ENCODE measurements at places on chromosomes 2 and 18.

- no peak for DNase-seq
Observed at GRCh38 chr2:37568565-37568964, 102.9 kb downstream of the CDC42EP3 start.

DNA sequence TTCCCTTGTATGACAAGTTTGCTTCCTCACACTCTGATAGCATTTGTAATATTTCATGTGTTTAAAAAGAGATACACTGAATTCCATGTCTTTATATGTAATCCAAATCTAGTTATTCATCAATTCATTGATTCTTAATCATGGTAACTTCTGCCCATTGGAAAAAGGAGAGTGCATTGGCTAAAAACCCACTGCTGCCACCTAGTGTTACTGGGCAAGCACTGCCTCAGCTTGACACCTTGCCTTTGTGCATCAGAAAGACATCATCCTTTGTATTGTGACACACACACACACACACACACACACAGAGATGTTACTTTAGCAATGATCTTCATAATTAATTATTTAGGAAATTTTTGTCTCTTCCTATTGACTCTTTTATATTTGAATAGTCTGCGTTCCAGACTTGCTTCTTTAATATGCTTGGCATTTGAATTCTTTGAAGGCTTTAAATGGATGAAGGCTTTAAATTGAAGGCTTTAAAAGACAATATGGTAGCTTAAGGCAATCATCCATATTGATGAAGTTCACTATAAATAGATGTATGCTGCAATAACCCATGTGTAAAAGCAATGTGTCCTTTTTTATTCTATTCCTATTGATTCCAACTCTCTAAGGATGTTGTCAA is 414.2 kb upstream of the CHST9 start:
- DNase-seq: no peak

- no peak for DNase-seq
Observed at GRCh38 chr2:161414042-161415033, 1.8 kb upstream of the TBR1 start.

DNA sequence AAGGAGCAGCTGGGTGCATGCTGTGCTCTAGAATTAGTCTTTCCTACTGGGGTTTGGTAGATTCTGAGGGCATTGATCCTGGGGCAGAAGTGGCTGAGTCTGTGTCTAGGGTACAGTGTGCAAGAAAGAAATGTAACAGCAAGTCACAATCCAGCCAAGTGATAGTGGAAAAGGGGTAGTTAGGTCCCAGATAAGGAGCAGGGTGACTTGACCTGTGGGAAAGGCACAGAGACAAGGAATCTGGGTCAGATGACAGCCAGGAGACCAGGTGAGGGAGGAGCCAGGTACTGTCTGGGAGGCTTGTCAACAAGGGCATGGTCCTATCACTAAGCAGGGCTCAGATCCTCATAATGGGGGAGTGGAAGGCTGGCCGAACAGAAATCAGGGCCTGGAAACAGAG is 8.1 kb downstream of the IL37 start:
- DNase-seq: no peak

DNA sequence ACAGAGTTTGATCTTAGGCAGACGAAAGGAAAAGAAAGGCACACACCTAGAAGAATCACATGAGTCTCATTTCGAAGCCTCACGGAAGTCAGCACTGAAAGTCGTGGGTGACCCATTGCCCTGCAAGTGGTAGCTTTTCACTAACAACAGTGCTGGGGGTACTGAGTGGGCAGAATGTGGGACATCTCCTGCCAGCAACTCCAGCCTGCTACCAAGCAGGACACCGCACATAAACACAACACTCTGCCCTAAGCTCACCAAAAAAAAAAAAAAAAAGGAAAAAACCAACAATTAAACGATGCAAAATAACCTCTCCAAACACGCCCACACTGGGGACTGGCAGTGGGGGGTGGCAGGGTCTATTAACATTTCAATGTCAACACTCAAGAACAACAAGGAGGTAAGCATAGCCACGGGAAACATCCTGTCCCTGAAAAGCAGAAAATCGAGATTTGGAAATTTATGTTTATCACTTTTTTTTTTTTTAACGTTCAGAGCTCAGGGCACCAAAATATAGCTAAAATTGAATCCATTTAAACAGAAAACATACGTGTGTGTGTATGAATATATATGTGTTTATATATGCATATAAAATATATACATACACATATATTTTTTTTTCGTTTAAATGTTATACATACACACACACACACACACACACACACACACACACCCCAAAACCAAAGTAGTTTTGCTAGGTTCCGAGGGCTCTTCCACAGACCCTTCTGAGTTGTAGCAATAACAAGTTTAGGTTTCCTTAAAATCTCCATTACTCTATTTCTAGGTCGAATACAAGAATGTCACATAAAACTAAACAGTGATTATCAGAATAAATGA is 2.2 kb downstream of the INO80D start:
- no peak for DNase-seq

GRCh38 chr18:24009651-24010333 is 4.8 kb upstream of the TTC39C start:
- no peak for DNase-seq

DNA sequence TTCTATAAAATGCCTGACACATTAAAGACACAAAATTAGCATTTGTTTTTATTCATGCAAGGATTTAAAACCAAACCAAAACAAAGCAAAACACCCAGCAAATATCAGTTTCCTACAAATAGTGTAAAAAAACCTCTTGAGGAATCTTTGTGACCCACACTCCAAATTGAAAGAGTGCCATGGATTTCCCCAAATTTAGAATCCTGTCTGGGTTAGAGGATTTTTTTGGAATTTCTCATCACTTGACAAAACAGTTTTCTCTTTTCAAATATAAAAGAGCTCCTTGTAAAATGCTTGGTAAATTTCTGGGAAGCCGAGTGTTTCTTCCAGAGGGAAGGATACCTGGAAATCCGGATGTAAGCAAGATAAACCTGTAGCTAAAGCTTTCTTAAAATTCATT is 1.7 kb upstream of the FN1 start:
- no peak for DNase-seq

GRCh38 chr2:239212929-239213642 is 187.7 kb downstream of the HDAC4 start:
- DNase-seq: no peak

GRCh38 chr2:39595116-39595515 is 70.6 kb upstream of the TMEM178A start:
- DNase-seq: no peak

- DNase-seq: no peak
Observed at GRCh38 chr2:158993721-158994587, 25.5 kb downstream of the TANC1 start.

DNA sequence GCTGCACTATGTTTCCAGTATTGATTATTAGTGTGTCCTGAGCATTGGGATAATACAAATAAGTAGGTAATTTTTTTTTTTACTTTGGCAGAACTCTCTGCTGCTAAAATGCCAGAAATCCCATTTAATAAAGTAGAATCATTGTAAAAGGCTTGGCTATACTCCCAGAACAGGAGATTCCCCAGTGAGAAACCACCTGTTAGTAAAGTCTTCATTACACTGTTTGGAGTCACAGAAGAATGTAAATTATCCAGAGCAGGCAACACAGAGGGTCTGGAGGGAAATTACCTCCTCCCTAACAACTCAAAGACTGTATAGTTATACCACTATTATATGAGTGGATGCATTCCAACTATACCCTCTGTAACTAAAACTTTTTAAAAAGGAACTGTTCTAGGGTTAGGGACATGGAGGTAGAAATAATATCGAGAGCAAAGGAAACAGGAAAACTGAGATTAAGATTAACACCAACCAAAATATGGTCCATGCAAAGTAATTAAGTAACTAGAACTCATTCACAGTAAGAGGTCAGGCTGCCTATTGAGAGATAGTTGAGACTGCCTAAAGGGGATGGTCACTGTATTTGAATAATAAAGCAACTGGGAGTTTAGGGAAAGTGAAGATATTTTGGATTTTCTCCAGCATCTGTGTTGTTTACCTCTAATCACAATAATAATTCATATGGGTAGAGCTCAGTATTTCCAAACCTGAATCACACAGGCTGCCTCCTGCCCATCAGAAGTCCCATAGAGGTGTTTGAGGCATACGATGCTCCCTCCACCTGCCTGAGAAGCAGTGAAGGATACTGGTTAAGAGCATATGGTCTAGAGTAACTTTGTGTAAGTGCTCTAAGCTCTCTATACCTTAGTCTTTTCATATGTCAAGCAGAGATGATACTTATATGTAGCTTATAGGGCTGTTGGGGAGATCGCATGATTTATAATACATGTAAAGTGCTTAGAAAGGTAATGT is 34.4 kb downstream of the MAP2 start:
- no peak for DNase-seq

DNA sequence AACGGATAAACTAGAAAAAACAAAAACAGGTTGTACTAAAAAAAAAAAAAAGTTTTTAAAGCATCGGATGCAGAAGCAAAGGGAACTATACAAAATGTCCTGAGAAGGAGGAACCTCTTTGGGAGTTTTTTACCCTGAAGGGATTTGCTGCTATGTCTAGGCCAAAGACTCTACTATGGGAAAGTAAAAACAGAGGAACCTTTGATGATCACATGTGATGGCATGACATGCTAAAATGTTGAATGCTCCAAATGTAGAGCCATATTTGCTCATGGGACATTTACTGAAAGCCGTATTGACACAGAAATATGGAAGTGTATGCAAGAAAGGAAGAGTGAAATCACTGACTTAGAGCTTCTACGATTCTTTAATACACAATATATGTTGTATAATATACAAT is 992.0 kb upstream of the ZEB2 start:
- no peak for DNase-seq

DNA sequence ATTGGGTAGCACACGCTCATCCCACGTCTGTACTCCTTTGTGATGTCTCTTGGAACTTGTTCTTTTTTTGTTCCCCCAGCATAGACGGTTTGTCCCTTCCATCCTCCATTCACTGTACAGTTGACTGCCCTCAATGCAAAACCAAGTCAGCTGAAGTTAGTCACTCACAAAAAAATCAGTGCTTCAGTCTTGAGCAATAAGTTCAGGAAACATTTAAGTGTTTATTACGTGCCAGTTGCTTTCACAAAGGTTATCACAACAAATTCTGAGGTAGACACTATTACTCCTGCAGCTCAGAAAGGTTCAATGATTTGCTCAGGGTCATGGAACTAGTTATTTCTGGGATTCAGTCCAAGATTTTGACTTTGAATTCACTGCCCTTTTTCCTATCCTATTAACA is 102.2 kb downstream of the PDE1A start:
- DNase-seq: no peak

DNA sequence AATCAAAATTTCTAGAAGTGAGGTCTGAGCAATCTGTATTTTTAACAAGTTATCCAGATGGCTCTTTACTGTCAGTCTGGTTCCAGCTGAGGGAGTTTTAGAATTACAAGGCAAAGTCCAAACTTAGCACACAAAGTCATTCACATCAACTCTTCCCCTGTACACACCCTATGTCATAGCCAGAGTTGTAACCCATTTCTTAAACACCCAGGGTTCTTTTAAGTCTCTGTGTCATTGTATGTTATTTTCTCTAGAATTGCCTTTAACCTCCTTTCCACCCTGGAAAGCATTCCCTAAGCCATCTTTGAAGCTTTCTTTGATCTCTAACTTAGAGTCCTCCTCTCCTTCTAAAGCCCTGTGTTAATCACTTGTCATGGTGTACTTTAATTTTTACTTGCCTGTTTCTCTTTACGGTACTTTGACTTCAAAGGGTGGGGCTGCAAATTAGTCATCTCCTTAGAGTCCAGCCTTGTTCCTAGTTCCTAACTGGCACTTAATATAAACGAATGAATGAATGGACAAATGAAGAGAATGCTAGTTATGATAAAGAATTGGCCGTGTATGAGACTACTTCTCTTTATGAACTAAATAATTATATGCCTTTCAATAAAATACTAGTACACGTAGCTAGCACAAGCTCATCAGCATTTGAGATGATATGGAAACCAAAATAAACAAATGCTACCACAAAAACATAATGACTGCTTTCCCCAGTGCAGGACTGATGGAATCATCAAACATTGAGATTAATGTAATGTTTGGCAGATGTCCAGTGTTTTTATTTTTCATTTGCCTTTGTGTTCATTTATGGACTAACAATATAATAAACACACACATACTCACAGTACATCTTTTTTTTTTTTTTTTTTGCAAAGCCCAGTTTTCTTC is 11.9 kb upstream of the ACTR3 start:
- DNase-seq: no peak

GRCh38 chr18:75478996-75479880 is 51.7 kb upstream of the SMIM21 start:
- no peak for DNase-seq

DNA sequence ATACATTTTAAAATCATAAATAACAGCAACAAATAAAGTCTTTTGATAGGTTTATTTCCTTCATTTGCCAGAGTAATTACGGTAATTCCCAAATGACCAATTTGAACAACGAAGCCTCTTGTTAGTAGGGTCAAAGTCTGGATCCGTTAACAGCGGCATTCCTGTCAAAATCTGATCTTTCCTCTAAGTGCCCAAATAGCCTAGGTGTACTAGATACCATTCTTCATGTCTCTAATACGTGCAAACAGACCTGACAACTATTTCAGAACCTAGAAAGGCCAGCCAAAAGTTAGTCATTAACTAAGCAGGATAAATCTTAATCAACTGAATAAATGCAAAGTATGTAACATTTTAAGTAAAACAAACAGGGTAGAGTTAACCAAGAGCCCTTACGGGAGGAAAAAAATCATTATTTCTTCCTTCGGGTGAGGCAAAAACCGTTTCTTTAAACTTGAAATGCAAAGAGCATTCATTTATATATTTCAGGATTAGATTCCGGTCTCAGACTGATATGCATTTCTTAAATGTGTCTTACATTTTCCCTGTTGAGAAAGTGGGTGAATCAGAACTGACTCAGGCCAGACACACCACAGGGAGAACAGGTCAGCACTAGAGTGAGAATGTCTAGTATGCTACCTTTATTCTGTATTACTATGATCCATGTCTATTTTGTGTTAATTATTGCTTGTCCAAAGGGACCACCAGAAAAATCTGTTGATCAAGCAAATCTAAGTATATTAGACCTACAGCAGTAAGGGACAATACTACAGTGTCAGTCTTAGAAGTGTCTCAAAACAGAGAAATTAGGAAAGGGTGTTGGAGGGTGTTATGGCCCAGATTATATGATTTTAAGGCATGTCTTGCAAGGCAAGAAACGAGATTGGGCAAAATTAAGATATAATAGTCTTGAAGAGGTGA is 141.5 kb upstream of the NDUFV2 start:
- no peak for DNase-seq

- no peak for DNase-seq
Observed at GRCh38 chr18:61992285-61992684, 99.5 kb upstream of the RNF152 start.

GRCh38 chr2:158965641-158966040 is 2.8 kb upstream of the TANC1 start:
- no peak for DNase-seq

DNA sequence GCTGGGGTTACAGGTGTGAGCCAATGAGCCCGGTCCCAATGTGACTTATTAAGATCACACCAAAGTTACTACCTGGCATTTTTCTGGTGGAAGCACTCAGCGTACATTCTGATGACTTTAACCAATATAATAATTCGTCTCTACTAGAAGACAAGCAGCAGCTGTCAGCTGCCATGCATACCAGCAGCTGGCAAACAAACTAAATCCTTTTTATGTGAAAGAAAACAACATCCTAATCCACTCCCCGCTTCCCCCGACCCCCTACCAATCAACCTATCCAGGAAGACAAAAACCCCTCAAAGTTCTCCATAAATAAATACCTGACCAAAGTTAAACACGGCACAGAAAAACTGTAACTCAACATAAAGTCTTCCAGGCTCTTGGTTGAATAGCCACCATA is 42.1 kb downstream of the GPR155 start:
- DNase-seq: no peak

GRCh38 chr2:165079432-165079831 is 124.1 kb upstream of the SLC38A11 start:
- DNase-seq: no peak
